KBM-7 (cell line): ENCODE measurements at places on chromosomes 7 and 10.
A peak's percentile ranks its signal among the peaks of the same experiment; 100 is the strongest.

DNA sequence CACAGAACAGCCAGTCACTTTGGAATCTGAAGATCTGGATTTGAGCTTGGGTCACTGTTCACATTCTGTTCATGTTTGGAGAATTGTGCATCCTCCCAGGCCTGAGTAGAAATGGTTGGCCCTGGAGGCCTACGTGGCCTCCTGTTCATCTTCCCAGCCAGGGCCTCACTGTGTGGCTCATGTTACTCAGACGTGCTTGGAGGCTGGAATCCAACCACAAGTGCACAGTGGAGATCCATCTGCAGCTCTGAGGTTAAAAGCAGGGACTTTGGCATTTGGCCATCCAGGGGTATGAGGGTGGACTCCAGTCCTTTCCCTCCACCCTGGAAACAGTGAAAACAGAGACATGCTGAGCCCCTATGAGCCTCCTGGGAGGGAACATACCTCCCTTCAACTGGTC is 709.0 kb upstream of the IGFBP3 start:
- DNase-seq = no peak

- DNase-seq = no peak
These were observed 154.9 kb downstream of the SDK1 start for GRCh38 chr7:3455806-3456595.

DNA sequence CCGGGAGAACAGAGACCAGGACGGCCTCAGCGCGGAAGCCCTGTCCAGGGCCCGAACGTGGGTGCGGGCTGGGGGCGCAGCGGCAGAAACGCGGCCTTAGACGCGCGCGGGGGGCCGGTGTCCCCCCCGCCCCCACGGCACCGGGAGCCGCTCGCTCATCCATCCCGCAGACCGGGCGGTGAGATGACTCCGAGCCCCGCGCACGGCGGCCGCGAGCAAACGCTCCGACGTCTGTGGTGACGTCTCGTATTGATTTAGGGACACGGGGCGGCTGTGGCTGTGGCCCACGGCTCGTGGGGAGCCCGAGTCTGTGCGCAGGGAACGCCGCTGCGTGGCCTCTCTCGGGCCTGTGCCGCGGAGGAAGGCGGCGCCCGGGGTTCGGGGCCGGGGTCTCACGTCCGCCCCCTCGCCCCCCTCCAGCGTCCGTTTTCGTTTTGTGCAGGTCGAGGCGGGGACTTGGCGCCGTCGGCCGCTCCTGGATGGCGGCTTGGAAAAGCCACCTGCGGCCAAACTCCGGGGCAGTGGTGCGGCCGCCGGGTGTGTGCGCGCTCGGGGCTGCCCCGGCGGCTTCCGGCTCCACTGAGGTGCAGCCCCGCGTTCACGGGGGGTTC is 1.0 kb upstream of the NKX6-2 start:
- DNase-seq = no peak

- DNase-seq = no peak
These were observed 18.6 kb upstream of the GSAP start for GRCh38 chr7:77434570-77435275.

- DNase-seq = no peak
These were observed 68.2 kb upstream of the RPA3 start for GRCh38 chr7:7786595-7786994.

DNA sequence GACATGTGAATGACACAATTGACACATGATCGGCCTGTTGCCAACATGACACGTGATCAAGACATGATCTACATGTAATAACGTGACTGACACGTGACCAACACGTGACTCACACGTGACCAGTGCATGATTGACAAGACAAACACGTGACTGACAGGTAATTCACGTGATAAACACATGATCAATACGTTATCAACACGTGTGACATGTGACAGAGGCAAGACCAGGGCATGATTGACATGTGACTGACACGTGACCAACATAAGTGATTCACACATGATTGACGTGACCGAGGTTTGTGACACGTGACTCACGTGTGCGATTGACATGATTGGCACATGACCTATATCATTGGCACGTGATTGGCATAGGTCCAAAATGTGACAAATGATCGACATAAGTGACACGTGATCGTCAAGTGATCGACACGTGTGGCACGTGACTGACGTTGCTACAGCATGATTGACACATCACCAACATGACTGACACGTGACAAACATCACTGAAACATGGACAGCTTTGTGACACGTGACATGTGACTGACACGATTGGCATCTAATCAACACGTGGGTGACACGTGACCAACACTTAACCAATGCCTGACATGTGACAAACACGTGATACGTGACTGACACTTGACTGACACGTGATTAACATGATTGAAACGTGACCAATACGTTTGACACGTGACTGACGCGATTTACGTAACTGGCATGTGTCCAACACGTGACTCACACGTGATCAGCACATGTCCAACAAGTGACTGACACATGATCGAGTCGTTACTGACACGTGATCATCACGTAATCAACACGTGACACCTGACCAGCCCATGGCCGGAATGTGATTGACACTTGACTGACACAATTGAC is 23.0 kb downstream of the CRPPA start:
- no peak for DNase-seq

GRCh38 chr10:71045204-71045809 is 156.9 kb upstream of the PCBD1 start:
- DNase-seq = peak; percentile 44

GRCh38 chr10:64101606-64102263 is 580.5 kb downstream of the REEP3 start:
- no peak for DNase-seq

- no peak for DNase-seq
These were observed 98.6 kb downstream of the ARID5B start for GRCh38 chr10:62000037-62000603.

DNA sequence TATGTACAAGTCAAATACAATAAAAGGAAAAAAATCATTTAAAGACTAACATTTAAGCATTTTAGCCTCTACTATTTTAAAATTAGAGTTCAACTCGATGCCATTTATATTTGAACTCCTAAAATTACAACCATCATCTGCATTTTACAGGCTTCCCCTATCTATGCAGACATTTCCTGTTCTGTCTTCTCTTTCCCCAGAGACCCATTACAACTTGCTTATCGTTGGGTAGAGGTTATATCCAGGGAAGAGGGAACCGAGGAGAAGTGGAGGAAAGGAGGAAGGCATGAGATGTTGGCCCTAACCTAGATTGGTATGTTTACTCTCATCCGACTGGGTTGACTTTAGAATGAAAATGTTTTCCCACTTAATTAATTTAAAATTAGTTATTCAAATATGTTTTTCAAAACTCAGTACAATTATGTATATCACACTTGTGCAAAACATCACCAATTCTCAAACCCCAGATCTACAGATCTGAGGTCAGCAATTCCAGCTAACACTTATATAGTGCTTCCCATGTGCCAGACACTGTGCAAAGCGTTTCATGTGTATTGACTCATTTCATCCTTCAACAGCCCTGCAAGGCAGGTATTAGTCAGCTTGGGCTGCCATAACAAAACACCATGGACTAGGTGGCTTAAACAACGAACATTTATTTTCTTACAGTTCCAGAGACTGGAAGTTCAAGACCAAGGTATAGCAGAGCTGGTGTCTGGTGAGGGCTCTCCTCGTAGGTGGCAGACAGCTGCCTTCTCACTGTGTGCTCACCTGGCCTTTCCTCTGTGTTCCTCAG is 27.3 kb upstream of the HERPUD2 start:
- peak; percentile 66 for DNase-seq

GRCh38 chr10:79067241-79068202 is 1.2 kb upstream of the ZMIZ1 start:
- peak; percentile 89 for DNase-seq

DNA sequence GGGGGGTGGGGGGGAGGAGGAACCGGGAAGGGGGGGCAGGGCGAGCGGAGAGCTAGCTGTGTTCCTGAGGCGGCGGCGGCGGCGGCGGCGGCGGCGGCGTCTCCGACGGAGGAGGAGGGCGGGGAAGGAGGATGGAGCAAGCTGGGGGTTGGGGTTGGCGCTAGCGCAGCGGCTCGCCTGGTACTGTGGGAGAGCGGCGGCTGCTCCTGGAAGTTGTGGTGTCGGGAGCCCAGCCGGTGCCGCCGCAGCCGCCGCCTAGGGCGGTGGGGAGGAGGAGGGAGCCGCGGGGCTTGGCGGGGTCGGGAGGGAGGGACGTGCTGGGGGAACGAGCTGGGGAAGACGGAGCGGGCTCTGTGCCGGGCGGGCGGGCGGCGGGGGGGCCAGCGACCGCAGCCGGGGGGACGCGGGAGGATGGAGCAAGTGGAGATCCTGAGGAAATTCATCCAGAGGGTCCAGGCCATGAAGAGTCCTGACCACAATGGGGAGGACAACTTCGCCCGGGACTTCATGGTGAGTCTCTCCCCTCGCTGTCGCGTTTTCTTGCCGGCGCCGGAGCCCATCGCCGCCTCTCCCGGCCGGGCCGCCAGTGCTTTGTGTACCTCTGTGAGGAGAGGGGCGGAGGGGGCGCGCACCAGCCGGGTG is at the start of gene PTPN12:
TSS of gene PTPN12 (plus strand) at position 160 of the 642 bp plus-strand sequence. CDS start at position 412, 252 bp downstream.
- peak; percentile 82 for DNase-seq

GRCh38 chr10:100183481-100183880 is 2.3 kb downstream of the ERLIN1 start:
- DNase-seq = peak; percentile 74

DNA sequence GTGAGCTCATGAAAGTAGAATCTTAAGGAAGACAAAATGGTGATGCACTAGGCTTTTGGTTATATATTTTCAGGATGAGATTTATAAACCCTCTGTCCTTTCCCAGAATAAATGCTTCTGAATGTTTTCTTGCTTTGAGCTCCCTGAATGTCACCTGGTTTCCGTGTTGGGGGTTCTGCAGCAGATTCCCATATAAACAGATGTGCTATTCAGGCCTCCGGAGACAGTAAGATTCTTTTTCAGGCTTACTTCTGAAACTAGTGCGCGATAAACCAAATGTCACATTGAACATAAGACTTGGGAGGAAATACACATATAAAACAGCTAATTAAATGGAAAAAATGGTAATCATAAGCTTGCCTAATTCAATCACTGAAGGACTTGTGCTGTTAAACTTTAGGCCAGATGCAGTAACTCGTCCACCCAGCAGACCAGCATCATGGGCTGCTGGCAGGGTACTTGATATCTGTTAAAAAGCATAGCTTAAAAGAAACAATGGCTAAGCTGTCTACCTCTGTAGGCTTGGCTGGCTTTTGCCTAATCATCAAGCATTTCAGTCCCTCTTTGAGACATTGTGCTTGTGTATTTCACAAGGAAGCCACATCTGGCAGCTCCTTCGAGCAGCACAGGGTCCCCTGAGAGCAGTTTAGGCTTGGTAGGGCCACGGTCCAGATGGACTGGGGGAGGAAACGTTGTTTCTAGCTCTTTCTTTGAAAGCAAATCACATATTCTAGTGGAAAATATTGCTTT is 281.2 kb upstream of the KIAA1217 start:
- DNase-seq = no peak

GRCh38 chr7:130153211-130153908 is 51.8 kb downstream of the TMEM209 start:
- no peak for DNase-seq

GRCh38 chr10:42615419-42615818 is 23.0 kb downstream of the ZNF33B start:
- DNase-seq = no peak

DNA sequence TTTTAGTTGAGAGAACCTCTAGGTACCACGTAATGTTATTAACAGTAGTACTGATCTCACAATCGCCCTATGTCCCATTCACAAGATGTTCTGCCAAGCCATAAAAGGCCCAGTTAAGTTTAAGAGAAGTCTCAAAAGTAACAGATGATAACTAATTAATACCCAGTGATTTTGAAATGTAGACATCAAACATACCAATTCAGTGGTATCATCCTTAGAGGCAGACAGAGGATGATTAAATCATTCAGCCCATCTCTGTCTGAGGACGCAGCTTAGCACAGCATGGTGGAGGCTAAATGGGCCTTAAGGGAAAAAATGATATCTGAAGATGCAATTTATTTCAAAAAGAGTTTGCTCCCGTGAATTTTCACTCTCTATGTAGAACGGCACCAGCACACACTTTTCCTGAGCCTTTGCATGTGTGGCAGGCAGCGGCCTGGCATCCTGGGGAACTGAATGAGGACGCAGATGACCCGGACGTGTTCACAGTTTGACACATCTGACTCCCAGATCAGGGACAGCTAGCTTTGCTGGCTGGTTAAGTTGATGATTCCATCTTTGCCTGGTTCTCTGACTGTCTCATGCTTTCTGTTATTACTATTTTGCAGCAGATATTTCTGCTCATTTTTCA is 13.4 kb downstream of the EGFR start:
- no peak for DNase-seq

DNA sequence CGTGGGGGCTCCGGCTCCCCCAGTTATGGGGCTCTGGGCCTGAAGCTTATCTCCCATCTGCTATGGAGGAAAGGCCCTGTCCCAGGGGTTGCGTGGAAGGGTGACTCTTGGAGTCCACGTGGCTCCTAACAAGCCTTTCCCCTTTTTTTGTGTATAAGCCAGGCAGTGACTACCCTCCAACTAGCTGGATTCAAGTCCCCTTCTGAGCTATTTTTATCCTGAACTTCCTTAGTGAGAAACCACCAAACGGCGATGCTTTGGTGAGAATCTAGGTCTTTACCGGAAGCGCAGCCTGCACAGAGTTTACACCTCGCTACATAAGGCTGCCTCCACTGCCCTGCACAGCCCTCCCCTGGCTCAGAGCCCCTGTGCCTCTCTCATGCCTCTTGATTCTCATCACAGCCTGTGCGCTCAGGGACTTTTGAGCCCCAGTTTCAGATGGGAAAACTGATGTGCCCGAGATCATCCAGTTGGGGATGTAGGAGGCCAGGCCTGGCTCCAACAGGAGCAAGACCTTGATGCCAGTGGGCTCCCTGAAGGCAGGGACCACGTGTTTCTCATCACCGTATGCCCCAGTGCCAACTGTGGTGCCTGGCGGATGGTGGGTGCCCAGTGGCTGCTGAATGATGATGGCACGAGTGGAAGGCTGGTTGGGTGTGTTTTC is 102.3 kb upstream of the PPIF start:
- peak; percentile 92 for DNase-seq

- no peak for DNase-seq
These were observed 54.1 kb upstream of the NXPH1 start for GRCh38 chr7:8379264-8379663.

DNA sequence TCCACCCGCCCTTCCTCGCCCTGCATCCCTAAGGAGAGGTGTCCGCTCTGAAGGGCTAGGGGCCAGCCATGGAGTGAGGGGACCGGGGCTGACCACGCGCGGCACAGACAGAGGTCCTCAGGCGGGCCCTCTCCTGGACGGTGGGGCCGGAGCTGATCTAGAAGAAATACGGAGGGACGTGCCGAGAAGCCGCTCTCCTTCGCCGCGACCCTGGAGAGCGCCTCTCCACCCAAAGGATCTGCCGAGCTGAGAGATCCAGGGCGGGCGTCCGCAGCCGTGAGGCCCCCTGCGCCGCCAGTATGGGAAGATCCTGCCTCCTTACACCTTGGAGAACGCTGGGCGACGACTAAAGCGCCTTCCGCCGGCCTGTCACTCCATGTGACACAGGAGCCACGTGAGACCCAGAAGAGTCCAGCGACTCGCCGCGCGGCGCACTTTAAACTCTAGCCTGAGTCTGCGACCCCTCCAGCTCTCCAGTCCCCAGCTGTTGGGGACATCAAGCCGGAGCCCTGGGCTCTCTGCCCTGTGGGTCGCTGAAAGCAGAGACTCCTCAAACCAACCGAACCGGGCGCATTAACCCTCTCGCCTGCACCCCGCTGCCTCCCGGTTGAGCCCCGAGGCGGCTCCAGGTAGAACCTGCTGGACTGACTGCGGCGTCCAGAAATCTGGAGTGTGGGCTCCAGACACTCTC is 1.5 kb upstream of the SFMBT2 start:
- DNase-seq = no peak
